NCI-H446 treated with DMSO at 0.1 percent for 48 hours (cell line): ENCODE measurements at places on chromosomes 2 and 18.

- DNase-seq: no peak
Measured at GRCh38 chr2:8993196-8993901, 10.1 kb downstream of the MBOAT2 start.

- DNase-seq: no peak
Measured at GRCh38 chr2:63048367-63049171, 2.1 kb upstream of the OTX1 start.

GRCh38 chr2:58571181-58571852 is 330.2 kb upstream of the FANCL start:
- peak; percentile 74 for DNase-seq

DNA sequence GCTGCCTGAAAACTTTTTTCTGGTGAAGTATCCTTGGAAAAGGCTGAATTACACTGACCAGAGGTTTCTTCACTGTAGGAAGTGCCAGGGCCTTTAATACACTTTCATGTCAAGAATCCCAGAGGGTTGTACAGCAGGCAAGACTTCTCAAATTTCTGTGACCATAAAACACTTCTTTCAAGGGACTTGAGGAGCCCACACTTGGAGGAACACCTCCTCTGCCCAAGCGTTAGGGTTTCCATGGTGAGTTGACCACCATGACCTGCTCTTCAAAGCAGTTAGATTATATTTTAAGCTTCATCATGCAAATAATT is 12.9 kb upstream of the SALL3 start:
- no peak for DNase-seq

- no peak for DNase-seq
Measured at GRCh38 chr2:217611626-217612127, 391.1 kb downstream of the TNS1 start.

GRCh38 chr2:12391116-12391515 is 325.6 kb upstream of the TRIB2 start:
- no peak for DNase-seq

GRCh38 chr2:204791230-204791629 is 246.0 kb downstream of the PARD3B start:
- no peak for DNase-seq

- DNase-seq: no peak
Measured at GRCh38 chr2:150141226-150142001, 346.1 kb downstream of the RND3 start.

DNA sequence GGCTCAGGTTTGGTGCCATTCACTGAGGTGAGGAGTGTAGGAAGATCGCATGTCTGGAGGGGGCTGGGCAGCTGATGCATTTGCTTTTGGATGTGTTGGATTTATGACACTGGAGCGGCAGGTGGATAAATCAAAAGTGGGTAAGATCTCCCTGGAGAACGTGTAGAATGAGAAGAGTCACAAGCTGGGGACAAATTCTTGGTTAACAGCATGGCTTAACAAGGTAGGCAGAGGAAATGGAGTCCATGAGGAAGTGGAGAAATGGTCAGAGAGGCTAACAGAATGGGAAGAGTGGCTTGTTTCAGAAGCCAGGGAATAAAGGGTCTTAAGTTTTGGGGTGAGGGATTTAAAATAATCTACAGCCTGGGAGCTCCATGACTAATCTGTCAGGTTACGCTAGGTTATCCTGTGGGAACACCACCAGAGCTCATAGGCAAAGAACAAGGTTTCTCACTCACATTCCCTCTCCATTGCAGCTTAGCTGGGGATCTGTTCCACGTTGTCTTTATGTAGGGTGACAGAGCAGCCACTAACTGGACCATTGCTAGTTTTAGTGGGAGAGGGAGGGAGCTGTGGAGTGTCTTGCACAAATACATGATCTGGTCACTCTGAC is 12.8 kb downstream of the TSN start:
- no peak for DNase-seq

DNA sequence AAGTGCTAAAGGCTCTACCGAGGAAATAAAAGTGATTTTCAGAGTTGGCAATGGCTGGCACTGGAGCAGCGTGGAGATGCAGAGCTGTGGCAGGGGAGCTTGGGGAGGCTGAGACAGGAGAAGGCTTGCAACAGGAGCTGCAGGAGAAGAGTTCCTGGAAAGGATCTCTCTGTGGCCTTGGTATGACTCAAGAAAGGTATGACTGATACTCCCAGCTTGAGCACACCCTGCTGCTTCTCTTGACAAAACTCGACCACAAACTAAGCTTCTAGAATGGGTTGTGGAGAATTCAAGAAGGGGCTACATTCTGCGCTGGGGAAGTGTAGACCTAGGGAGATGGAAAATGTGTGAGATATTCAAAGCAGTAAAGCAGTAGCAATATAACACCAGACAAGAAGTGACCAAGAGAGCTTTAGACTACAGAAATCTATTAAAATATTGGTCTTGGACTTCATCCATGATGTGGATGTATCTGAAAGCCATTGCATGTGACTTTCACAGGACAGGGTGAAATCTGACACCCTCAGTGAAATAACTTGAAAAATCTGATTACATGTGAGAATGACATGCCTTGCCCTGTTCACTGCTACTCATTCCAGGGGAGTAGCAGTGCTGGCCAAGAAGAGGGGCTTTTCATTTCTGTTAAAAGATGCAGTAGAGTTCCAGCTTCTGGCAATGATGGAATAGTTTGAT is 41.5 kb downstream of the SUCLG1 start:
- no peak for DNase-seq

- DNase-seq: no peak
Measured at GRCh38 chr2:150552041-150552820, 64.8 kb upstream of the RND3 start.

DNA sequence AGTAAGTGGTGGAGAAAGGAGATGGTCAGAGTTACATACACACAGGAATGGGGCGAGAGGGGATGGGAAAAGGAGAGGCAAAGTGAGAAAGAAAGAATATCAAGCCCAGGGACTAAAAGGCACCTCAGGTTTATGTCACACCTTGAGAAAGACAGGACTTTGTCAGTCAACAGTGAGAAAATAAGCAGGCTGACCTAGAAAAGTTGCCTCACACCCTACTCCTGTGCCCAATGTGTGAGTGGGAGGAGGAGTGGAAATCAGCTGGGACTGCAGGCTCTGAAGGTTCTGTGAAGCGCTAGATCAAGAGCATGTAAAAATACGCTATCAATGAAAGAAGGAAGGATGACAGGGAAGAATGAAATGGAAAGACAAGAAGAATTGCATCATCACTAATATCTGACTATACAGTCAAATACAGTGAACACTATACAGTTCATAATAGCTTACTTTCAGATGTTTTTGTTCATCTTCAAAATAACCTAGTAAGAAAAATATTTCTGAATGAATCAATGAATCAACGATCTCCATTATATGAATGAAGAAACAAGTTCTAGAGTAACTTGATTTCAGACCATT is 10.7 kb downstream of the VPS54 start:
- DNase-seq: no peak

DNA sequence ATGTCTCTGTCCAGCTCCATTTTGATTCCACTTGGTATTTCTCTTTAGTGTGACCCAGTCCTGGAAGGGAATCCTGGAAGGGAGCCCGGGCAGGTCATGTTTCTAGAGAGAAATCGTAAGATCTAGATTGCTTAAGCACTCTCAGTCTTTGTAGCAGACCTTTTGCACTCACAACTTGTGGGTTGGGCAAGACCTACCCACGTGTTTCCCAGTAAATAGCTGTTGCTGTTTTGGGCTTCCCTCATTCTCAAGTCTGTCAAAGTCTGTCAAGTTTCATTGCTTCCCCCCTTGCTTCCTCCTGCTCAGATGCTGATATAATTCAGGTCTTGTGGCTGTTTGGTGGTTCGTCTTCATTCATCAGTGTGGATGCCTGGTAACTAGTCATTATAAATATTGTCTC is 17.4 kb upstream of the NEMP2 start:
- DNase-seq: no peak

DNA sequence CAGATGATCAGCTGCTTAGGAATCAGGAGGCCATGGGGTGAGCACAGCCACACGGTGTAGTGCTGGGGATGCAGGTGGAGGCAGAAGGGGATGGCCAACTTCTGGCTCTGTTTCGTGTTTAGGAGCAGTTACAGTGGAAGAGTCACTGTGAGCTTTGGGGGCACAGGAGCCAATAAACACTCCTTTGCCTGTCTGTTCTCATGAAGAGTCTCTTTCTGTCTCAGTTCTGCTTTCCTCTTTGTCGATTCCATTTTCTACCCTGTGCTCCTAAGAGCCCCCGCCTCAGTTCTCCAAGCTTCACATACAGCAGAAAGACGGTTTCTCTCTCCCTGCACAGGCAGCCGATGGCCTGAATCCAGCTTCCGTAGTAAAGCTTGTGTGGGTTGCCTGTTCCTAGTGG is 21.0 kb upstream of the RRM2 start:
- no peak for DNase-seq

GRCh38 chr2:231525248-231526163 is 4.7 kb downstream of the NMUR1 start:
- no peak for DNase-seq

DNA sequence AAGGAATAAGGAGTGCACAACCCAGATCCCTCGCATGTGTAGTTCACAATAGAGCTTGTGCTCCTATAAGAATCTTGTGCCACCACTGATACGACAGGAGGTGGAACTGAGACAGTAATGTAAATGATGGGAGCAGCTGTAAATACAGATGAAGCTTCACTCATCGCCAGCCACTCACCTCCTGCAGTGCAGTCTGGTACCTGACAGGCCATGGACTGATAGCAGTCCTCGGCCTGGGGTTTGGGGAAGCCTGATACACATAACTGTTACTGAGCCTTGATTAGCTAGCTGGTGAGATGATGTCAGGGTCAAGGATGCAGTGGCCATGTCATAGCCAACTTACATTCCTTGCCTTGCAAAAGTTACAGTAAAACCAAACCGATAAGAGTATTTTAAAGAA is 376.6 kb downstream of the NBAS start:
- DNase-seq: no peak

DNA sequence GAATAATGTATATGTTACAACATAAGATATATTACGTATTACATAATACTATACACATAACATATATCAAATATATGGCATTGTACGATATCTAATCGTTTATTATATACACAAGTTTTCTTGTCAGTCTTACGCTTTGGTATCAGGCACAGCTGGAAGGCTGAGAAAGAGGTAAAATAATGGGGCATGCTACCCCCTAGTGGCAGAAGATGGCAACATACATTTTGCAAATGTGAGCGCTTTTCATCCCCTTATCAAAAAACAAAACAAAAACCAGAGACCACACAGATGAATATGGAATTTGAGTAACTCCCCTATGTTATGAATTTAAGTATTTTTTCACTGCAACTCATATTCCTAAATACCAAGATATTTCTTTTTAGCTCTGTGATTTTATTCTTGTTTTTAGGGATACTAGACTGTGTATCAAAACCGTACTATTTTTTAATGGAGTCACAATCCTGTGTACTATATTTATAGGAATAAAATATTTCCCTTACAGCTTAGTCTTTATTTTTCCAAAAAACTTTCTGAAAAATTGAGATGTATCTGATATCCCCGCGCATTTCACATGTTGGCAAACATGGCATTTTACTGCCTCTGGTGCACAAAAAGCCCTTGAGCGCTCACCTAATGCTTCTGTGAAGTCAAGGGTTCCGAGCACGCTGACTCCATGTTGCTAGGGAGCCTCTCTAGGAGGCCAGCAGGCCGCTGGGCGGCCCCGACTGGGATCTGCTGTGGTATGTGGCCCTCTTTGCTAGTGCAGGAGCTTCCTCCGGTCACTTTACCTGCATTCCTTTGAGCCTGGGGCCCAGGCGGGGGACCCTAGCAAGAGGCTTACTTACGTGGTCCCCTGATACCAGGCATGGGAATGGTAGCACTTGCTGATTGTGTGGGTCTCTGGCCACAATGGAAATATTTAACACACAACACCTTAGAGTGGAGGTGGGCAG is 62.5 kb downstream of the SLC4A3 start:
- DNase-seq: no peak

- no peak for DNase-seq
Measured at GRCh38 chr2:85485815-85486214, 53.2 kb upstream of the MAT2A start.

- peak; percentile 32 for DNase-seq
Measured at GRCh38 chr2:225889452-225889851, 489.9 kb downstream of the NYAP2 start.

DNA sequence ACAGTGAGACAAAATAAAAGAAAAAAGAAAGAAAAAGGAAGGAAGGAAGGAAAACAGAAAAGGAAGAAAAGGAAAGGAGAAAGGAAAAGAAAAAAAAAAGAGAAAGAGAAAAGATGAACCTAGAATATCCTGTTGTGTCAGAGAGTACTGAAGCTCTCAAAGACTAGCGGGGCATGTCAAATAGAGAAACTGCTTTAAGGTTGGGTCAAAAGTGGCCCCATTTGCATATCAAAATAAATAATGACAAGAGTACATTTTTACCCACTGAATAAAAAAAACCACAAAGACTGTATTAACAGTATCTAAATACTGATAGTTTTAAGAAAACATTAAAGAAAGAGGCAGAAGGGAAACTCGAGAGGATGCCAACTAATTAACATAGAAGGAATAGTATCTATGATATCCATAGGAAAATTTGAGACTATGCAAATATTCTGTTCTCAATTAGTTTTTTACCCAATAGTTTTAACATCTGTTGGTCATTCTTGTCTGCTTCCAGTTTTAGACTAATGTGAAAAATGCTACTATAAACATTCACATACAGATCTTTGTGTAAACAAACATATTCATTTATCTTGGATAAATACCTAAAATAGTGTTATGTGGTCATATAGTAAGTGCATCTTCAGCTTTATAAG is 53.2 kb downstream of the SFXN5 start:
- no peak for DNase-seq

- DNase-seq: no peak
Measured at GRCh38 chr2:60565472-60565871, 12.0 kb upstream of the BCL11A start.

DNA sequence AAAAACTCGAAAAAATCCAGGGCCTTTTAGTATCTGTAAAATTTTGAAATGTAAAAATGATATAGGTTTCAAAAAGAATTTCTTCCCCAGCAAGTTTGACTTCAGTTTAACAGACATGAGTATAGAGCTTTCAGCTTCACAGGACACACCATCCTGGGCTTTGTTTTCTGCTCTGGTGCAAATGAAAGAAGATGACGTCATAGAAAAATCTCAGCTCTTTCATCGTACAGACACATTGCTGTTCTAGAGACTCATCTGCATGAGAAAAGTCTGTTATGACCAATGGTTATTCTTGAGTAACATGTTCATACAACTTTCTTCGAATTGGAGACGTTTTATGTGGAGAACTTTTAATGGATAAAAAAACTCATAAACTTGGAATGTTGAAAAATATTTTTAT is 111.7 kb upstream of the DYNAP start:
- no peak for DNase-seq
